SK-N-DZ (cell line): ENCODE measurements at places on chromosomes 7 and 10.

GRCh38 chr7:46015107-46015868, 94.2 kb upstream of the IGFBP3 start:
- peak; percentile 96 for DNase-seq

DNA sequence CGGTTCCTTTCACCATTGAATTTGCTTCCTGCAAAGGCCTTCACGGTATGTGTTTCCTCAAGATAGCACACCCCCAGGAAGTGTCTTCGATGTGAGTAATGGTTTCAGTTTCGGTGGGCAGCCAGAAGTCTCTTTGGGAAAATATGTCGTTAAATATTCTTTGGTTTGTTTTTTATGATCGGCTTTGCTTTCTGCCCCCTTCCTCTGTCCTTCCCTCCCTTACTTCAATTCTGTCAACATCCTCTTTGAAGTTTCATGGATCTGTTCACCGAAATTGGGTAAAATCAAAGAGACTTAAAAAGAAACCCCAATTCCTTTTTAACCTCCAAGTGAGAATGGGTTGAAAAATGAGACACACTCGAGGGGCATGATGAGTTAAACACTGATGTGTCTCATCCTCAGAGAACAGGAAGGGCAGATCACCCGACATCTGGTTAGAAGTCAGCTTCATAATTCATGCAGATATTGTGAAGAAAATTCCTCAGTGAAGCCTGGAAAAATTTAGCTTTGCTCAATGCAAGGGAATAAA, 170.8 kb upstream of the HABP2 start:
- no peak for DNase-seq

DNA sequence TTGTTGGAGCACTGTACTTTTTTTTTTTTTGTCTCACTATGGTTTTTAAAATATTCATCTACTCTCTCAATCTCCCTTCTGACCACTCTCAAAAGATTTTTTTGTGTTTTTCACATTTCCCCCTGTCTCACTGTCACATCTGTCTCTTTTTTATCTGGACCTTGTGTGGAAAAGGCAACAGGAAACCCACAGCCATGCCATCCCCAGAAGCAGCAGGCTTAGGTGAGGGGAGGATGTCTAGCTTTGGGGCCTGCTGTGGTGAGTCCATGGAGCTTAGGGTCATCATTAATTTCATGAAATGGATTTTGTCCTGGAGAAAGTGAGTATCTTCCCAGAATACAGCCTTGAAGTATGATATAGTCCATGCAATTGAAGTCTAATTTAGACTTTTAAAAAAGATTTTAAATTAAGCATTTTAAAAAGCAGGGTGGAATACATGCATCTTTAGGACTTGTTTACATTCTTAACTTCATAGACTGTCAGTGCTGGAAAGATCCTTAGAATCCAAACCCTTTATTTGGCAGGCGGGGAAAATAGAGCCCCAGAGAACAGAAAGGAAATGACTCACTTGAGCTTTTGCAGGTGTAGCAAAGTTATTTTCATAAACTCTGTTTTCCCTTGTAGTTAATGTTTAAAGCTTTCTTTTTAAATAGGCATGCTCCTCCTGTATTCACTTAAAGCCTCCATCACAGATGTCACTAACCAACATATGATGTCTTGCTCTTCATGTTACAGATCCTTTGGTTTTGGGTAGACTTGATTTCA, 25.1 kb downstream of the MINDY4 start:
- no peak for DNase-seq

DNA sequence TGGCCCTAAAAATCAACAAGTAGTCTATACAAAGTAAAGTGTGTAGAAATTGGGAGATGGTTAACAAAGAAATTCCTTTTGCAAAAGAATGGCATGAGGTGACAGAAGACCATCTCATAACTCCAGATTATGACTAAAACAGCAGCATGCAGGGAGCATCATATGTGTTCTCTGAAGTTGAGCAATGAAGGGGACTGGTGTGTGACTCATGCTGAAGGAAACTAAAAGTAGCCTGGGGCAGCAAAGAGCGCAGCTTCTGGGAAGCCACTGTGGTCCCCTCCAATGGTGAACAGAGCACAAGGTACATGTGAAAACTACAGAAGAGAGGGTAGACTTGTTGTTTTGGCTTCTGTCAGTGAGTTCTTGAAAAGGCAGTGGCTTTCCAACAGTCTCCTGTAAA, 133.4 kb downstream of the MACC1 start:
- no peak for DNase-seq

- no peak for DNase-seq
These were observed 17.1 kb downstream of the STEAP4 start for GRCh38 chr7:88289564-88290025.

- DNase-seq, result no peak
These were observed 514 bp downstream of the RADIL start for GRCh38 chr7:4883033-4883371.

DNA sequence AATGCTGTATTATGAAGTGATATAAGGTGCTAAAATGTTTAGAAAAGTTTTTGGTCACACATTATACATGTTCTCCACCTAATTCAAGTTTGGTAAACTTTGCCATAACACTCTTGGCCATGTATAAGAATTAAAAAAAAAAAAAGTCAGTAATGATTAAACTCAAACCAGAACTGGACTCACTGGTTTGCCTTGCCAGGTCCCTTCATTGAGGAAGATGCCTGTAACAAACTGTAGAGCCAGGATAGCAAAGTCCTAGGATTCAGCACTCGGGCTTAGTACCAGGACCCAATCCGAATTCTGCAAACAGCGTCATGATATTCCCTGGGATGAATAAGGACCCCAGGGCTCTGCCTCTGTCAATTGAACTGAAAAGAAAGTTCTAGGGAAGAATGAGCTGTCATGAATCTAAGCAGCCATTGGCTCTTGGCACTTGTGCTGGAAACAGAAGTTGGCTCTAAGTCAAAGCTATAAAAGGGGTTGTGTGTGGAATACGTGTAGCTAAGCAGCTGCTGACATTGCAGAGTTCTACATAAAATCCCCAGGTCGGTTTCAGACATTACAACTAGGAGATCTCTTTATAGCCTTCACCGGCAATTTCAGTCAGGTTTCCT, 216.9 kb downstream of the C7orf25 start:
- DNase-seq, result no peak

- DNase-seq, result no peak
These were observed 34.2 kb downstream of the CYP17A1 start for GRCh38 chr10:102802920-102803534.

- no peak for DNase-seq
These were observed 596.9 kb upstream of the PCDH15 start for GRCh38 chr10:55397777-55398496.

GRCh38 chr7:123633553-123633952, 22.1 kb upstream of the LMOD2 start:
- DNase-seq, result no peak

GRCh38 chr7:151768805-151769187, 108.1 kb downstream of the PRKAG2 start:
- no peak for DNase-seq

DNA sequence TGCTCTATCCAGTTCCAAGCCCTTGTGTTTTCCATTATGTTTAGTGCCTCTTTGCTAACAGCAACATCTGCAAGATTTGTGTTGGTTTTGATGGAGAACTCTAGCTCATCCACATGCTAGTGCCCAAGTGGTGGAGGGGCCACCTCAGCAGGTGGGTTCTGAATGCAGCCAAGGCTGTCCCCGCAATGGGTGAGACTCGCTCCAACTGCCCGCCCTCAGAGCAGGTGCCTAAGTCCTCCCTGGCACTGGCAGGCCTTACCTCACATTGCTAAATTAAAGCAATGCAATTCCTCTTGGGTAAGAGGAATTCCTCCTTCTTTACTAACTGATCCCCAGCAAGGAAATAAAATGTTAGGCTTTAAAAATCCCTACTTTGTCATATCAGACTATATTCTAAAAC, 146.8 kb downstream of the ADCY1 start:
- DNase-seq, result no peak

GRCh38 chr7:1529383-1530116, 952 bp upstream of the MAFK start:
- no peak for DNase-seq

GRCh38 chr7:116574025-116574822, 49.4 kb downstream of the CAV1 start:
- DNase-seq, result no peak

- DNase-seq, result no peak
These were observed 94.3 kb downstream of the USP6NL start for GRCh38 chr10:11517150-11517549.

GRCh38 chr7:116951366-116952292, 1.7 kb upstream of the ST7 start:
- DNase-seq, result no peak

GRCh38 chr7:72538147-72538546, 126.0 kb upstream of the CALN1 start:
- DNase-seq, result no peak

DNA sequence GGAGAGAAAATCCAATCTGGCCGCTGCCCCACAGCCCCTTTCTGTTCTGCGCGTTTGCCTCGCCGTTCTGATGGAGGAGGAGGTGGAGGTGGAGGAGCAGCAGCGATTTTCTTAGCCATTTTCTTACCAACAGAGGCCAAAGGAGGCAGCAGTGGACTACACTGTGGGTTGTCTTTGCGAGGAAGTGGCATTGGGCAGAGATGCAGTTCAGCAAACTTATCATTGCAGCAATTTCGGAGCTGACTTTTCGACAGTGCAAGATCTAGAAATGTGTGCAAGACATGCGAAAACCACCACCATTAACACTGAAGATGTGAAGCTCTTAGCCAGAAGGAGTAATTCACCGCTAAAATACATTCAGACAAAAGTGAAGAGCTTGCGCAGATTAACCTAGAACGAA, 1.9 kb upstream of the ARL4A start:
- peak; percentile 9 for DNase-seq

GRCh38 chr10:71713135-71714030, 6.2 kb downstream of the C10orf105 start:
- DNase-seq, result no peak

DNA sequence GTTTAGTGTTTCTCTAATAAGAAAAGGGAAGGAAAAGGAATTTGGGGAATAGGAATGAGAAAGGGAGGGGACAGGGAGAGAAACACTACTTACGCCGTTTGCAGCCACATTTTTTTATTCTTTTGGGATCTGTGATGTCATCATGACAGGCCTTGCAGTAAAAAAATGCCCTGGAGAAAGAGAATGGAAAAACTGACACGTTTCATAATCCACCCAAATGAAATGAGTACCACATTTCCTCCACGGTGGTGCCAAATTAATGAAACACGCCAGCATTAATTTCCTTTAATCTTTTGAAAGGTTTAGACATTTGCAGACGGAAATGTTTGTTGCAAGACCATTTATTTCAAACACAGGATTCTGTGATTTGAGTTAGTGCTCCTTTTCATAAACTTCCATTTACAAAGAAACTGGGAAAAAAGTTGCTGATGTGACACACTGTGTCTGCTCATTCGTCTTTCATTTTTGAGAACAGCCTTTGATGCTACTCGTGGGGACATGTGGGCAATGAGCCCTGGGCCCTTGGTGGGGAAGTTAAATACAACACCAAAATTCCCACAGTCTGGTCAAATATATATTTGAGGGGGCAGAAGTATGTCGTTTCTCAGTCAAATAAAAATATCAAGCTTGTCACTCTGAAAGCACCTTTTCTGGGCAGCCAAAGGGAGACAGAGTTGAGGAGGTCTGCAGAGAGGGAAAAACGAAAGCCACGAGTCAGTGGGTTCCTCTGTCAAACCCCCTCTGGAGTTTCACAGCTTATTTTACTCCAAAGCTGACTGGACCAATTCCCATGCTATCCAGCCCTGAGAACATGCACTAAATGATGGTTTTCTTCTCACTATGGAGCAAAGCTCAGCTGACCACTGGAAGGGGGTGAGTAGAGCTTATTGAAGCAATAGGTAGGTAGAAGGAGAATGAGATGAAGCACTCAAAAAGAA, 625.5 kb downstream of the KCNMA1 start:
- no peak for DNase-seq

GRCh38 chr7:121449329-121449728, 53.2 kb upstream of the FAM3C start:
- DNase-seq, result peak; percentile 72

- DNase-seq, result no peak
These were observed 65.1 kb downstream of the ZRANB1 start for GRCh38 chr10:125006921-125007426.

- peak; percentile 51 for DNase-seq
These were observed 421.4 kb downstream of the SDK1 start for GRCh38 chr7:3722396-3722922.

DNA sequence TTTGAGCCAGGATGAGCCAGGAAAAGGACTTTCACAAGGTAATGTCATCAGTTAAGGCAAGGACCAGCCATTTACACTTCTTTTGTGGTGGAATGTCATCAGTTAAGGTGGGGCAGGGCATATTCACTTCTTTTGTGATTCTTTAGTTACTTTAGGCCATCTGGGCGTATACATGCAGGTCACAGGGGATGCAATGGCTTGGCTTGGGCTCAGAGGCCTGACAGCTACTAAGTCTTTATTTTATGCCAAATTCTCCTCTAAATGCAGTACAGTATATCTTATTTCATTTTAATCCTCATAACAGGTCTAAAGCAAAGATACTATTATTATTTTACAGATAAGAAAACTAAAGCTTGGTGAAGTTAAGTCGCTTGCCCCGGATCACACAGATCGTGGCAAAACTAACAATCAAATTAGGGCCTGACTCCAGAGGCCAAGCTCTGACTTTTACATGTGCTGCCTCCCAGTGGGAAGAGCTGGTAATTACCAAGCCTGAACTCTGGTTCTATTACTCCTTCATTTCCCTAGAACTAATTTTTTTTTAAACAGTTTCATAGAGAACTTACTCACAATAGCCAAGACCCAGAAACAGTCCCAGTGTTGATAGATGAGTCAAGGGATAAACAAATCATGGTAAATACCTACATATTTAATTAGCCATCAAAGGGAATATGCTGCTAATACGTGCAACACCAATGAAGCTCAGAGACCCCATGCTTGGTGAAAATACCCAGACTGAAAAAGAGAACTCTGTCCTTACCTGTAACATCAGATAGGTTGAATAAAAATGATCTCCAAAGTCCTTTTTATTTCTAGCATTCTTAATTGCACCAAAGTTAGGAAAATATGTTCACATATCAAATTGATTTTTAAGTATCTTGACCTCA, 35.4 kb downstream of the C7orf25 start:
- peak; percentile 52 for DNase-seq

GRCh38 chr10:53955091-53955490, 845.9 kb downstream of the PCDH15 start:
- no peak for DNase-seq

DNA sequence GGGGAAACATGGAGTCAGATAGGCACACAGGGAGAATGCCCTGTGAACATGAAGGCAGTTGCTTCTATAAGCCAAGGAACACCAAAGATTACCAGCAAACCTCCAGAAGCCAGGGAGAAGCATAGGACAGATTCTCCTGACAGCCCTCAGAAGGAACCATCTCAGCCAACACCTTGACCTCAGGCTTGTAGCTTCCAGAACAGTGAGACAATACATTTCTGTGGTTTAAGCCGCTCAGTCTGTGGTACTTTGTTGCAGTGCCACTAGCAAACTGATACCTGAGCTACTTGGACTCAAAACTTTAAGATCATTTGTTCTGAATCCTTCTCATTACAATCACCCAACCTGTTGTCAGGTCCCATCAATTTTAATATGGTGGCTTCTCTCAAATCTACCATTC, 31.2 kb downstream of the ABLIM1 start:
- no peak for DNase-seq
